Upper lobe of right lung (tissue), 1 donor: ENCODE measurements at places on chromosomes 4 and X.

DNA sequence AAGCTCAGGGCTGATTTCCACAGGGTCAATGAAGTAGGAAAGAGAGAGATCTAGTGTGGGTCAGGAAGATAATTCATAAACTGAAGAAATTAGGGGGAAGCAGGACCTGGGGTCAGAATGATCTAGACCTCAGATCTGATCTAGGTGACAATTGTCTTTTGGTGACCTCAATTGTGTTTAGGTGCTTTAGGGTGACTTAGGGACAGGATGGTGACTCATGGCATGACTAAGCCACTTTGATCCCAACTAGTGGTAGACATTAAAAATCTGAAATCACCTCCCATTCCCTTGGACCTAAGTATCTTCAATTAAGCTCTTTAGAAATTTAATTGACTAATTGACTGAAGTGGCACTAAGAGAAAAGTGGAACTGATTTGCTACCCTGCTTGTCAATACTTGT lies 36.7 kb upstream of the GRXCR1 start:
- no peak for DNase-seq

DNA sequence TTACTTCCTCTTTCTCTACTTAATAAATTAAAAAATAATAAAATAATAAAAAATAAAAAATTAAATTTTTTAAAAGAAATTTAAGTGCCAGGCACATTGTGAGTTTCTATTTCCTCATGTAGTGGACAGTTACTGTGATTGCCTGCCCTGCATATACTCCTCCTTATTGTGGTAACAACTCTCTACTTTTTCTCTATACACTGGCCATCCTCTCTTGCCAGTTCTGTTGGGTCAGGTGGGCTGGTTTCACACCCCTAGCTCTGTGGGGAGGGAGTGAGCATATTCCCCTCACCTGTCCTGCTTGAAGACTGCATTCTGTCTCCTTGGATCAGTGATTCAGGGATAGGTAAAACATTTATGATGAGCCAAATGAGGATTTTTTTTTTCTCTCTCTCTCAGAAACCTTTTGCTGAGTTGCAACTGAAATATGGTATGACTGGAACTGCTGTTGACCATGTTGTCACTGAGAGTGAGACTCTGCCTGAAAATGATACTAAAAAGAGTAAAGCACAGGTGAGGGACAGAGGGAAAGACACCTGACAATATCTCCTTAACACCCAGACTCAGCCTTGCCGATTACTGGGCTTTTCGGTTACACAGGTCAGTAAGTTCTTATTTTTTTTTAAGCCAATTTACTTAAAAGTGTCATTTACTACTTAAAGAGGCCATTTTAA lies 37.2 kb downstream of the CXXC4 start:
- no peak for DNase-seq

GRCh38 chr4:136575146-136575545 lies 957.1 kb downstream of the PCDH18 start:
- DNase-seq: no peak

- DNase-seq: no peak
Observed at GRCh38 chrX:45479835-45480422, 279.3 kb upstream of the DIPK2B start.

- DNase-seq: no peak
Observed at GRCh38 chrX:126141014-126141413, 25.1 kb downstream of the DCAF12L2 start.

DNA sequence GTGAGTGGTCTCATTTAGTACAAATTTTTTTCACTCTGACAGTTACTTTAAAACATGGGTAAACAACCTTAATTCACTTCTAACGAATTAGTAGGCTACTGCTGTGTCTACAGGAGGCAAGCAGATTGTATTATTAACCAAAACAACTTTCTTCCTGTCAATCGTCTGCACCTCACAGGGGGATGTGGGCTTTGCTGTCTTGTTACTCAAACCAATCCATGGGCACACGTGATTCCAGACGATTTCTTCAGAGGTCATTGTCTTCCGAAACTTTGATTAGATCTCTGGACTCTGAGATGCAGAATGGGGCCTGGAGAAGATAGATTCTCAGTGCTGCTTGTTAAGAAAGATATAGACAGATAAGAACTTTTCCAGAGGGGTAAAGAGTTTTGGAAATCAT lies 327.8 kb downstream of the DHX15 start:
- no peak for DNase-seq

DNA sequence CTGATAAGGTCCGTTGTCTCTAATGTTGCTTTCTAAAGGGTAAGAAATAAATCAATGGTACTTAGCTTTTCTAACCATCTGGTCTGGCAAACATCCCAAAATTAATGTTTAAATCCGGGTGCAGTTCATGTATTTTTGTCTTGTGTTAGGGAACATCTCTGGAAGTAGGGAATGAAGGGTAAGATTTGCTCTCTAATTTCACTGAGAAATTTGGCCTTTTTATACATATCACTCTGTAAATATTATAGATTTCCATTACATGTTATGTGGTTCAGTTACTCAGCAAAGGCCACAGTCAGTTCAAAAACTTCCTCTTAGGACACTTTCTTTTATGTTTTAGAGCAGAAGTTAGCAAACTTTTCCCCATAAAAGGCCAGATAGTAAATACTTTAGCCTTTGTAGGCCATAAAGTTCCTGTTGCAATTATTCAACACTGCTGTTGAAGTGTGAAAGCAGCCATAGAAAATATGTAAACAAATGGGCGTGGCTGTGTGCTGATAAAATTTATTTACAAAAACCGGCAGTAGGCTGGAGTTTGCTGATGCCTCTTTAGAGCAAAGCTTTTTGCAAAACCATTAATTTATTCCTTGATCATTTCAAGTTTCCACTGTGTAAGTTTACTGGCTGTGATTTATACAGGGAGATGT lies 218.1 kb downstream of the ANTXR2 start:
- DNase-seq: no peak

DNA sequence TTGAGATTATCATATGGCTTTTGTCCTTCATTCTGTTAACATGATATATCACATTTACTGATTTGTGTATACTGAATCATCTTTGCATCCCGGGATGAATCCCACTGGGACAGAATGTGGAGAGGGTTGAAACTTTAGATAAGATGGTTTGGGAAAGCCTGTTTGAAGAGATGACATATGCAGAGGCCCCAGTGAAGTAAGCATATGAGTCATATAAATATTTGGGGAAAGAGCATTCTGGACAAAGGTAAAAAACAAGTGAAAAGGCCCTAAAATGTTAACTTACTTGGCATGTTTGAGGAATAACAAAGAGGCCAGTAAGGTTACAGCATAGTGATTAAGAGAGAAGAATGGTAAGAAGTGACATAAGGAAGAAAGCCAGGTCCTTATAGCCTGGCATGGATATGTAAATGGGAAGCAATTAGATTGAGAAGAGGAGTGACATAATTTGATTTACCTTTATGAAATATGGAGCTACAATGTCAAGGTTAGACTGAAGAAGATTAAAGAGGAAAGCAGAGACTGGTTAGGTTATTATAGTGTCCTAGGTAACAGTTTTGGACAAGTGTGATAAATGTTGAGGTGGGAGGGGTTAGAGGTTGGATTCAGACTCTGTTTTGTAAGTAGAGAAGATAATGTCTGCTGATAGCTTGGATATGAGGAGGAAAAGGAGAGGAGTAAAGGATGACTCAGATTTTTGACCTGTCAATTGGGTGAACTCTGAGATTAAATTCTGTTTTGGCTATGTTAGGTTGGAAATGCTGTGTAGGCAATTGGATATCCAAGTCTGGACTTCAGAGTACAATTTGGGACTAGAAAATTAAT lies 54.6 kb upstream of the DRP2 start:
- DNase-seq: no peak

- no peak for DNase-seq
Observed at GRCh38 chr4:108416831-108417230, 203.5 kb upstream of the RPL34 start.

DNA sequence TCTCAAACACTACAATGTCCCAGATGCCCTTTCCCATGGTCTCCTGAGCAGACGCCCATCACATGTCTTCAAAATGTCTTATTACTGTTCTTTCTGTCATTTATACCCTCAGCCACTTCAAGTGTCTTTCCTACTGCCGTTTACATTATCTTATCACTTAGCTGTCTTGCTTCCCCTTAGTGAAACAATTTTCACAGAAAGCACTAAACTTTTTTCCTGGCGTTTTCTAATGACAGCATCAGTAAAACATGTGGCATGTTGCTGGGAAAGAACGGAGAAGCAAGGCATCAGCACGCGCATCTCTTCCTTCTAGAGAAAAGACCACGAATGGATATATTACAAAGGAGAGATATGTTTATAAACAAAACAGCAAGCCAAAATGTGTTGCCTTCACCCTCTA lies 189.7 kb upstream of the SLIT2 start:
- DNase-seq: no peak

- no peak for DNase-seq
Observed at GRCh38 chr4:41346306-41347061, 89.8 kb downstream of the UCHL1 start.

DNA sequence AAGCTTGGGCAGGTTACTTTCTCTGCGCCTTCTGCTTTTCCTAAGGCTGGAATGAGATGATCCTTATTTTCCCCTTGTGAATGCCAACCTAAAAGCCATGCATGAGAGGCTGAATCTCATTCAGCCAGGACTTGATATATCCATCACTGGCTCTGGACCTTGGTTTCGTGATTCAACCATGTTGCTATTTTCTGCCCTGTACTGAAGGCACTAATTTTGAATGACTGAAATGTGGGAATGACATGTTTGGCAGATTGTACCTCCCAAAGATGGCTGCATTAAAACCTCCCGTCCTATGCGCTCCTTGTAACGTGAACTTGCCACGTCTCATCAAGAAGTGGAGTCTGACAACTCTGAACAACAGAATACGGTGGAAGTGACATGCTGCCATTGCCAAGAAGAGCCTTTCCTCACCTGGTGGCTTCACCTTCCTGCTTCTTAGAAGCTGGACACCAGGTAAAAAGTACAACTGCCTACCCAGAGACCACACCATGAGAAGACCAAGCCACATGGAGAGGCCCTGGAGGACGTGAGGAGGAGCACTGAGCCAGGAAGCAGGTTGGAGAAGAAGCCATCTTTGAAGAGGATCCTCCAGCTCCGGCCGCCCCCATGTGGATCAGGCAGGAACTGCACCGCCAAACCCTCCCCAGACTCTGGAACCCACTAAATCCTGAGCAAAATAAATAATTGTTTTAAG lies 174.5 kb downstream of the NSUN7 start:
- DNase-seq: peak; percentile 86

GRCh38 chr4:7347981-7348380 lies 86.7 kb downstream of the PSAPL1 start:
- DNase-seq: no peak

GRCh38 chr4:42397635-42398170 lies 415 bp downstream of the SHISA3 start:
- DNase-seq: no peak

DNA sequence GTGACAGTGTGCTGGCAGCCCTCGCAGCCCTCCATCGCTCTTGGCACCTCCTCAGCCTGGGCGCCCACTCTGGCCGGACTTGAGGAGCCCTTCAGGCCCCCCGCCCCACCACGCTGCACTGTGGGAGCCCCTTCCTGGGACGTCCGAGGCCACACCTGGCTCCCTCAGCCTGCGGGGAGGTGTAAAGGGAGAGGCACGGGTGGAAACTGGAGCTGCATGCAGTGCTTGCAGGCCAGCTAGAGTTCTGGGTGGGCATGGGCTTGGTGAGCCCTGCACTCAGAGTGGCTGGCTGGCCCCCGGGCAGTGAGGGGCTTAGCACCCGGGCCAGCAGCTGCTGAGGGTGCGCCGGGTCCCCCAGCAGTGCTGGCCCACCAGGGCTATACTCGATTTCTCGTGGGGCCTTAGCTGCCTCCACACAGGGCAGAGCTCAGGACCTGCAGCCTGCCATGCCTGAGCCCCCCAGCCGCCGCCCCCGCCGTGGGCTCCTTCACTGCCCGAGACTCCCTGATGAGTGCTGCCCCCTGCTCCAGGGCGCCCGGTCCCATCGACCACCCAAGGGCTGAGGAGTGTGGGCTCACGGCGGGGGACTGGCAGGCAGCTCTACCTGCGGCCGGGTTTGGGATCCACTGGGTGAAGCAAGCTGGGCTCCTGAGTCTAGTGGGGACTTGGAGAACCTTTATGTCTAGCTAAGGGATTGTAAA lies 1672.7 kb upstream of the PCDH7 start:
- no peak for DNase-seq

GRCh38 chrX:16160729-16161128 lies 6.6 kb upstream of the MAGEB17 start:
- DNase-seq: no peak

GRCh38 chr4:18403327-18403726 lies 381.8 kb upstream of the LCORL start:
- DNase-seq: no peak

DNA sequence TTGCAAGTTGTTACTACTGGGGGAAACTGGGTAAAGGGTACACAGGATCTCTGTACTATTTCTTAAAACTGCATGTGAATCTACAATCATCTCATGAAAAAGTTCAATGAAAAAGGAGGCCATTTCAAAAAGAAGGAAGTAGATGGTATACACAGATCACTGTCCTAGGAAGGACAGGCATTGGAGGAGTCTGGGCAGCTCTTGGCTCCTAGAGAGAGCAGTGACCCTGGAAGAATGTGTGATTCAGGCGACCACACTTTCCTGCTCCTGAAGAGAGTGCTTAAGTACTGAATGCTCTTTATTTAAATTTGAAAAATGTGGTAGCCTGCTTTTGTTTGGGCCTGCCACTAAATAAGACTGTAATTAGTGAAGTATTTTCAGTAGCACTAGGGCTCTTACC lies 318.1 kb upstream of the CASK start:
- DNase-seq: no peak

DNA sequence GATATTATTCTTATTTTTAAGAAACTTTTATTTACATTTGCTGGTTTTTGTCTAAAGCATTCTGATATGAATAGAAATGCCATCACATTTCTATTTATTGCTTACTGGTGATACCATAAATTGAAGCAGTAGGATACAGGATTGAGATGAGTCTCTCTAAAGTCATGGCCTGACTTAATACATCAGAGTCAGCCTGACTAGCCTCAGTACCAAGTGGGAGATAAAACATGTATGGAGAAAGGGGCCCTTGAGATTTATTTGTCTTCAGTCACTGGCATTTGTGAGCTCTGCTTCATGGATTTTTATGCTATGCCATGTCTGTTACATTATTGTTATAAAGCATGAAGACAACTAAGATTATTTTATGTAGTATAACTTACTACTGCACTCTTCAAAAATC lies 465.5 kb downstream of the ADGRL3 start:
- DNase-seq: no peak

DNA sequence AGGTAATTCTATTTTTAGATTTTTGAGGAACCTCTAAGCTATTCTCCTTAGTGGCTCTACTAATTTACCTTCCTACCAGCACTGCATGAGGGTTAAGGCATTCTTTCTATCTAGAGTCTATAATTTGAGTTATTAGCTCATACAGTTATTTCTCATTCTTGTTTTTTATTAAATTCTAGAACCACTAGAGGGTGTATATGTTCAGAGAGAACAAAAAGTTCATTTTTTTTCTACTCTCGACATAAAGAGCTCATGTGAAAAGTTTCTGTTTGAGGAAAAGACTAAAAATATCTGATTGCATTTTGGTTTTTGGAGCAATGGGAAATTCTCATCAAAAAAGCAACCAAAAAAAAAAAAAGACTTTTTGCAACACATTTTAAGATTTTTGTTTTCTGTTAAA lies 57.0 kb upstream of the LRAT start:
- DNase-seq: no peak
